ENCODE measurements at places on chromosomes 6 and 20.

- DNase-seq: no peak
These were observed 88.8 kb downstream of the THEMIS start for GRCh38 chr6:127811900-127812570.

GRCh38 chr20:41413169-41413568 is 46.6 kb upstream of the EMILIN3 start:
- no peak for DNase-seq

DNA sequence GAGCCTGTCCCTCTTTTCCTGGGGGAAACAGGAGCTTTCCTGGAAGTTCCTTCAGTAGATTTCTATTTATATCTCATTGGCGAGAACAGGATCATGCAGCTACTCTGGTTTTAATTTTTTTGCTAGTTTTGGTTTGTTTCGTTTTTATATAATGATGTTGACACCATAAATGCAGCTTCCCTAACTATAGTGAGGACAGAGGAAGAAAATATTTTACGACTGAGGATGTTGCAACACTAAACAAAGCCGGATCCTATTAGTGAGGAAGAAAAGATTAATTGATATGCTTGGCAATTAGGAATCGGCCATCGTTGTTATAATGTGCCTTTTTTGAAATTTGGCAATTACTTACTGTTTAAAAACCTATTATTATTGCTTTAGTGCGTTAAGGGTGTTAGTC is 16.6 kb downstream of the KDM1B start:
- DNase-seq: no peak

DNA sequence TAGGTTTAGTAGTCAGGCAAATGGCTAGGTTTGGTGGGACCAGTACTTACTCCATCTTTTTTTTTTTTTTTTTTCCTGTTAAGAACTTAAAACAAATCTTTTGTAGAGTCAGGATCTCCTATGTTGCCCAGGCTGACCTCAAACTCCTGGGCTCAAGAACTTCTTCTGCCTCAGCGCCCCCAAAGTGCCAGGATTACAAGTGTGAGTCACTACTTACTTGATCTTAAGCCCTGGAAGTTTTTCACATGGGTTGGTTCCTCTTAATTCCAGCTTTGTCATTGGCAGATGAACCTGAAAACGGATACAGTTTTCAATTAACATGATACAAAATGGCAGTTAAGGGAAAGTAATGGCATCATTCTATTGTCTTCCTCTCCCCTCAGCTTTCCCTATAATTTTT is 179.4 kb upstream of the JAG1 start:
- no peak for DNase-seq

DNA sequence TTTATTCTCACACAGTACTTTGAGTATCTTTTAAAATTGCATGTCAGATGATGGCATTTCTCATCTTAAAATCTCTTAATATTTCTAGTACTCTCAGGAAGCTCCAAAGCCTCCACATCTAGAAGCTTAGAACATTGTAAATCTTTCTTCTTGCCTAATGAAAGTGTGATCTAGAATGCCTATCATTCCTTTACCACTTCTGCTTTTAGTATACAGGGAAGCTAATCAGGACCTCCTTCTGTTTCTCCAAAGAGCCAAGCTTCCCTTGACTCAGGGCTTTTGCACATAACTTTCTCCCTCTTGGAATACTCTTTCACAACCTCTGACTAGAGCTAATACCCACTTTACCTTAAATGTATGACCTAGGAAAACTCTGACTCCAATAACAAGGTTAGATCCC is 7.5 kb upstream of the ELOVL4 start:
- no peak for DNase-seq

GRCh38 chr6:1391800-1392309 is 2.5 kb downstream of the FOXF2 start:
- DNase-seq: no peak

DNA sequence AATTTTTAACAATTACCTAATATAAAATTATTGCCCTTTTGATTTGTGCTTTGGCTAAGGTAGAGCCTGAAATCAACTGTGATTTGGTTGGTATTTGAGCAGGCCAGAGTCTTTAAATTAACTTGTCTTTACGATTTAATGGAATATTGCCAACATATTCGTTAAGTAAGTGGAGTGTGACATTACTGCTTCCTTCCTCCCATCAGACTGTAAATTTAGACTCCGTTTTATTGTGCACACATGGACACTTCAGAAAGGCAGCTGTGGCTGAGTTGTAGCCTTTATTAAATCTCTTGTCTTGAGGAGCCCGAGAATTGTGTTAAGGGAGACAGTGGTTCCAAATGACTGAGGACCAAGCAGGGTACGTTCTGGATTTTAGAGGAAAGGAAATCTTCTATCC is 57.4 kb downstream of the CAP2 start:
- no peak for DNase-seq

GRCh38 chr20:32837157-32837556 is 17.4 kb downstream of the MAPRE1 start:
- DNase-seq: no peak

GRCh38 chr6:33868141-33868540 is 64.3 kb upstream of the MLN start:
- no peak for DNase-seq

GRCh38 chr20:48747840-48748414 is 79.9 kb downstream of the PREX1 start:
- DNase-seq: no peak

Measured in B cell (primary cell).